ENCODE measurements at places on chromosomes 4 and X.
A peak's percentile ranks its signal among the peaks of the same experiment; 100 is the strongest.

GRCh38 chr4:147704846-147705245 is 20.9 kb upstream of the PRMT9 start:
- DNase-seq: no peak

DNA sequence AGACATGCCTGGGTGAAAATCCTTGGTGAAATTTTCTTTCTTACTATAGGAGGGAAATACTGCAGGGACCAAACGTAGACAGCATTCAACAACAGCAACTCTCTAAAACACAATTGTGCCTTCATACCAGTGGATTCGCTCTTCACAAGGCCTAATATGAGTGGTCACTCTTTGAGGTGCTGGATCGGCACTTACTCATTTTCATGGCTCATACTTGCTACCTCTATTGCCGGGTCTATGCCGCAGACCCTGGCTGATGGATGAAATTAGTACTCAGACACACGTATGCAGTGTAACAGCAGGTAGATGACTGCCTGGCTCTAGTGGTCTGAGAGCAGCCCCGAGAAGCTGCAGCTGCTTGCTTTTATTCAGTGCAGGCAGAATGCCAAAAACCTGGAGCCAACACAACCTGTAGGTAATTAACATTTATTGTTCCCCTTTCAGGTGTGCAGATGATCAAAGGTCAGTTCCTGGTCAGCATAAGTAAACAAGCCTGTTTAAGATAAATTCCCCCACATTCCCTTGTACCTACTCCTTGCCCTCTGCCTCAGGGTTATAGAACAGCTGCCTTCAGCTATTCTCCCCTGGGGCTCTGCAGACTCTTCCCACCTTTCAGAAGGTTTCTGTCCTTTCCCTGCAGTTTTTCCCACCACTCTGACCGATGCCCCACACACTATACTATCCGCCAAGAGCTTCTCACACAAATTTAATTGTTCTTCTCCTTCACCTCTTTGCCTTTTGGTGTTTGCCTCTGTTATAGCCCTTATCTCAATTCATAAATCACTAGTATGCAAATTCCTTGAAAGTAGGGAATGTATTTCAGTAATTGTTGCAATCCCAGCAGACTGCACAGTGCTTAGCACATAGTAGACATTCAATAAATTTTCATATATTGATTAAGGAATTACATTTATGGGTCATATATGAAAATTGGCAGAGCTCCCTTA is 210.0 kb downstream of the SPANXN3 start:
- DNase-seq: no peak

DNA sequence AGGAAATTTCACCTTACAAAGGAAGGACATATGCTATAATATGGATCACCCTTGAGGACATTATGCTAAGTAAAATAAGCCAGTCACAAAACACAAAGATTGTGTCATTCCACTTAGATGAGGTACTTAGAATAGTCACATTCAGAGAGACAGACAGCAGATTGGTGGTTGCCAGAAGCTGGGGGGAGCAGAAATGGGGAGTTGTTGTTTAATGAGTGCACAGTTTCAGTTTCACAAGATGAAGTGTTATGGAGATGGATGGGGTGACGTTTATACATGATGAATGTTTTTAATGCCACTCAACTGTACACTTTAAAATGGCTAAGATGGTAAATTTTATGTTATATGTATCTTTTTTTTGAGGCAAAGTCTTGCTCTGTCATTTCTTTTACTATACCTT is 14.8 kb upstream of the SPON2 start:
- DNase-seq: peak; percentile 2

GRCh38 chr4:32519060-32519459 is 1798.9 kb downstream of the PCDH7 start:
- no peak for DNase-seq

DNA sequence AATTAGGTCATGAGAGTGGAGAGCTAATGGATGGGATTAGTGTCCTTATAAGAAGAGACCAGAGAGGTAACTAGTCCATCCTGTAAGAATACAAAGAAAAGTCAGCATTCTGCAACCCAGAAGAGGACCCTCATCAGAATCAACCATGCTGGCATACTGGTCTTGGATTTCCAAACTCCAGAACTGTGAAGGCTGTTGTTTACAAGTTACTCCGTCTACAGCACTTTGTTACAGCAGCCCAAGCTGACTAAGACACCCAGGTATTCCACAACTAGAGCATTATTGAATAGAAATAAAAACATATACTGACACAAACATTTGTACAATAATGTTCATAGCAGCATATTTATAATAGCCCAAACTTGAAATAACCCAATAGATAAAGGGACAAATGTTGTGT is 9.2 kb downstream of the TMEM156 start:
- DNase-seq: no peak

DNA sequence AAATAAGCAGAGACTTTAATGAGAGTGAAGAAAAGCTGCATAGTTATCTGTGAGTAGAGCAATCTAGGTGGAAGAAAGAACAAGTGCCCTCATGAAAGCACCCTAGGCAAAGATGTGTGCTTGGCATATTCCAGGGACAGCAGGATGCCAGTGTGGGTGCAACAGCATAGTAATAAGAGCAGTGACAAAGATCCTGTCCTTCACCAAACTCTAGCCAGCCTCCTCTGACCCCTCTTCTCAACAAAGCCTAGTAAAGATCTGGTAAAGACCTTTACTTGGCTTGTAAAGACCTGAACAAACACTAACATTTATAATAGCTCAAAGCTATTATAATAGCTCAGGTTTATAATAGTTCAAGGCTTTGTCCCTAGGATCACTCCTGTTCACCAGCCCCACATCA is 735.4 kb downstream of the PCDH7 start:
- no peak for DNase-seq

DNA sequence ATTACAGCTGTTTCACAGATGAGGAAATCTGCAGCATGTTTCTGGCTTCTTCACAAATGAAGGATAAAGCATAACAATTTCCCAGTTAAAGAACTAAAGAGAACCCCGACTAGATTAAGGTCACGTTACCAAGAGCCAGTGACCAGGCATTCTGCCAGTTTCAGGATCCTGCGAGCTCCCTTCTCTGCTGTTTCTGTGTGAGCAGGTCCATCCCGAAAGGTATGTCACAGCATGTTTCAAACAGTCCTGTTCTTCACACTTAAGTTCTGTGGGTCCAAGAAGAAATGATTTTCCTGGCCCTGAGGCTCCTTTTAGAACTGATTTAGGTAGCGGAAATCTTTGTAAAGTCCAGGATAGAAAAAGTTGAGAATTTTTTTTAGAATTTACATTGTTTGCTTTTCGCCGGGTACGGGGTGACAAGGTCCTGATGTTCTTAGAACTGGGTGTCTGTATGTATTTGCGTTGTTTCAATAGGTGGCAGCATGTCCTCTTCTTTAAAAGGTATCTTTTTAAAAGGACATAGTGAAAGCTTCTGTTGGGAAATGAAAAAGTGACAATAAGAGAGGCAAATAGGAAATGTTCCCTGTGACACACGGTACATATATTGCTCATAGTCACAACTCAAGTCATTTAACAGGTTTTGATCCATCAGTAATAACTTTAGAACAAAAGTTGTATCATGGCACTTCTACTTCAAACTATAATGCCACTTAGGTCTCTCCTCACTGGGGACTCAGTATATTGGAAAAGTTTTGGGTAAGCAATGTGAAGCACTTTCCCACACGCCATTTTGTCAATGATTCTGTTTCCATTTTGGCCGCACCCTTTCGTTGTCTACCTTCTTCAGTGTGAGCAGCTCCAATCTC is 18.4 kb downstream of the IL21 start:
- DNase-seq: no peak

- DNase-seq: no peak
These were observed 19.8 kb downstream of the DGKQ start for GRCh38 chr4:953574-953915.

DNA sequence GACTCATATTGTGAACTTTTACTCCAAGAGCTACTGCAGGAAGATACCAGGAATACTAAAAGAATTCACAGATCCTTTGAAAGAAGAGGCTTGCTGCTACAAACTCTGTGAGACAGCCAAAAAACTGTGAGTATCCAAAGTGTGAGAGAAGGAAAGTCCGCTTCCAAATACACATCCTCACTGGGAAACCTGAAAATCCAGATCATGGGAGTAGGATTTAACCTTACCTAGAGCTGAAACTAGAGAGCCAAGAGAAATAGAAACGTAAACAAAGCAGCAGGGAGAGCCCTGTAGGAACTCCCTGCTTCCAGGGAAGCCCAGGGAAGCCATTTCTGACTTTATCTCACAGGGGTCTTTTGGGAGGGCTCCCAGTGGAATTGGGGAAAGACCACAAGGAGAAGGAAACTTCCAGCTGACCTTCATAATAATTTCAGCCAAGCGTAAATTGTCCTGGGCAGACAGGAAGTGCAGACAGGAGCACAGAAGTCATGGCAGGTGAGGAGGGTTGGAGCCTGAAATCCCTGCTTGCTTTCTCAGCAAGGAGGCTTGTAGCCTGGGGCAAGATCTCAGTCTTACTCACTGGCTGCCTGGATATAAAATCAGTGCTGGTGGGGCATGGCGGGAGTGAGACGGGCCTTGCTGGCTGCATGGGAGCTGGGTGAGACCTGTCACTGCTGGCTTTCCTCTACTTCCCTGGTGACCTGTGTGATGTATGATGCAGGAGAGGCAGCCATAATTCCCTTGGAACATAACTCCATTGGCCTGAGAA is 26.2 kb upstream of the NFKB1 start:
- no peak for DNase-seq

DNA sequence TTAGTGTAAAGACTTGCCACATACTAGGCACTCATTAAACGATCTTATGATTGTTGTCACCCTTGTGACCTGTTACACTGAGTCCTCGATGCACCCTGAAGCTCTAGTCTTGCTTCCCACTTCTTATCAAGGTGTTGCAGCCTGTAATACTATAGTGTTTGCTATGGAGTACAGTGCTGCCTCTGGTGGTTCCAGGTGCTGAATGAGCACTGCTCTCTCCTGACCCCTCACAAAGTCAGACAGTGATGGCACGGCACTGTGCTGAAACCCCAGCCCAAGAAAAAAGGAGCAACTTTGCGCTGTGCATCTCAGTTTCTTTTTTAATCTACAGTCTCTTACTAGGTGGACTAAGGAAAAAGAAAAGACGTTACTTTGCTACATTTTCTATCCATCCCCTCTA is 106.3 kb downstream of the GC start:
- no peak for DNase-seq

DNA sequence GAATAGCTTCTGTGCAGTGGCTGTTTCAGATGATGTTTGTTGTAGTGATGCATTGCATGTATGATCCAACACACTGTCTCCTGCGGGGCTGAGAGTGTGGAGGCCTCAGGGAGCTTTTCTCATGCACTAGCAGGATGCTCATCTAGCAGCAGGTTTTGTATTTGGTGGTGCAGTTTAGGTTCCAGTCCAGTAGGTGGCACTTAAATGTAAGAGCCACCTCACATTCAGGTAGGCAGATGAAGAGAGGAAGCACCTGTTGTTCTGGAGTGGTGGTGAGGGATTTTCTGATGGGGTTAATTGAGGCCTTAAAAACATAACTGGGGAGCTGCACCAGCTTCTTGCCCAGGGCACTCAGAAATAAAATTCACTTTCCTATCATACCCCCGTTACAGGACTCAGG is 300.9 kb downstream of the SPIN4 start:
- no peak for DNase-seq

DNA sequence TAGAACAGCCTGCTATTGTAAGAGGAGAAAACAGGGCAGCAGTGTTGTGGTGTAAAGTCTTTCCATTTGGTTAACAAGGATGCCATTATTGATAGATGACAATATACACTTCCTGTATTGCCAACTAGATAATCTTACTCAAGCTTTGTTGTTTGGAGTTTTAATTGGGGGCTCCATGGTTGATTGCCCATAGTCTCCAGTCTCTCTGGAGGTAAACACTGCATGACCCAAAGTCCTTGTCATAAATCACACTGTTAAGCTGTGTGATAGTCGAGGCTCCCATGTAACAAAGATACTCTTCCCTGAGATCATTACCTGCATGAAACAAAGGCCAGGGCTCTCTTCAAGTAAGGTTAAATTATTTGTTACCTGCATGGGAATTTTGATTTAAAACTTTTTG is 394.6 kb downstream of the C4orf33 start:
- no peak for DNase-seq

DNA sequence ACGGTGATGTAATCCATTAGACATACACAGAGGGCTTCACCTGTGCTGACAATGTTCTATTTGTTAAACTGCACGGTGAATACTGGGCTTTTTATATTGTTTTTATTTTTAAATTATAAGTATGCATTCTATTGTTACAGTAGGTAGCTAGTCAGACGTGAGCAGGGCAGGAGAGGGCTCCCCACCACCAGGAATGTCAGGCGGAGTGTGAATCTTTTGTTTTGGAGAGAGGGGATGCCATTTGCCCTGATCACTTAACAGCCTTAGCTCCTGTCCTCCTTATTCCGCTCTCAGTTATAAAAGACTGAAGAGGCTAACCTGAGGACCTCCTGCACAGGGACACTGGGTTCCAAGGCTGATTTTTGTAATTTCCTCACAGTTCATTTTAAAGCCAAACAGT is 151.6 kb upstream of the TAPT1 start:
- no peak for DNase-seq

DNA sequence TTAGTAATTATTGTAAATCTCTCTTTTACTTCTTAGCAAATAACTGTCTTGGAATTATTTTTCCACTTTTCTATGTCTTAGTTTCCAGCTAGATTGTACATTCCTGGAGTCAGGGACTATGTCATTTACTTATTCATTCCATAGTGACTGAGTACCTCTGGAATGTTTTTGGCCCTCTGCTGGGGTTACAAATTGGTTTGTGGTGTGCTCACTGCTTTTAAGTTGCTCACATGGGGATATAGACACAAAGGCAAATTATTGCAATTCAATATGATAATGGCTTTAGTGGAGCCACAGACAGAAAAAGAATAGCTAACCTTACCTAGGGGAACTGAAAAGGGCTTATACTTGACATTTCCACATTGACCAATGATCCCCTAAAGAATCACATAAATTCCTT is 63.7 kb upstream of the PDGFRA start:
- no peak for DNase-seq

- no peak for DNase-seq
These were observed 13.2 kb downstream of the TMEM175 start for GRCh38 chr4:945274-946102.

- no peak for DNase-seq
These were observed 67.7 kb downstream of the MCF2 start for GRCh38 chrX:139640259-139640658.

DNA sequence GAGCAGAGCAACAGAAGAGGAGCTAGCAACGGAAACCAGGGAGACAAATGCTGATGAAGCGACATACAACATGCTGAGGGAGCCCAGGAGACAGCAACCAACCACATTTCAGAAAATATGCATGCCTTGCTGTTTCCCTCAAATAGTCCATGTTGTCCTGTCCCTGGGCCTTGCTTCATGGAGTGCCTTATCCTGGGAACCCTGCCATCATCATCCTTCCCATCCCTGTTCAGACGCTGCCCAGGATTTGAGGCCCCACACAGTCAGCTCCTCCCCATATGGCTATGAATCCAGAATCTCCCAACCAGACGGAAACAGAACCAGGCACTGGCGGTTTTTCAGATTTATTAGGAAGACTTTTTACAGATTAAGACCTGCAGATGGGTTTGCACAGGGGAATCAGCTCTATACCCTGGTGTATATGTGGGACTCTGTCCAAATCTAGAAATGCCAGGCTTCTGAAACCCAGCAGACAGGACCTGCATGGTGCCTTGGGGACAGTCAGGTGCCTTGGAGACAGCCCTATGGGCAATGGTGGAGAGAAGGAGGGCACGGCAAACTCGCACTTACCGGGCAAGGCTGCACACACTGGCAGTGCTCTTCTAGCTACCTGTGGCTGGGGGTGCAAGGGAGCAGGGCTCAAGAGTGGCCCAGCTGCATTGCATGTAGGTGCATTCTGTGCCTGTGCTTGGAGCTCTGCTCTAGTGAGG is 199.7 kb upstream of the MAMLD1 start:
- no peak for DNase-seq

Data from aorta (tissue), 5 donors.